ENCODE measurements at places on chromosomes 1 and 21.

DNA sequence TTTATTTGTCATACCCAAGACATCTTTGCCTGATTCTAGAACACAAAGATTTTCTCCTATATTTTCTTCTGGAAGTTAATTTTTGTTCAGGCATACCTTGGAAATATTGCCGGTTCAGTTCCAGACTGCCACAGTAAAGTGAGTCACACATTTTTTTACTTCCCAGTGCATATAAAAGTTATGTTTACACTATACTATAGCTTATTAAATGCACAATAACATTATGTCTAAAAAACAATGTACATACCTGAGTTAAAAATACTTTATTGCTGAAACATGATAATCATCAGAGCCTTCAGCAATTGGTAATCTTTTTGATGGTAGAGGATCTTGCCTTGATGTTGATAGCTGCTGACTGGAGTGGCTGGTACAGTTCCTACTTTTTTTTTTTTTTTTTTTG, 10.0 kb downstream of the SMCP start:
- DNase-seq, result no peak

DNA sequence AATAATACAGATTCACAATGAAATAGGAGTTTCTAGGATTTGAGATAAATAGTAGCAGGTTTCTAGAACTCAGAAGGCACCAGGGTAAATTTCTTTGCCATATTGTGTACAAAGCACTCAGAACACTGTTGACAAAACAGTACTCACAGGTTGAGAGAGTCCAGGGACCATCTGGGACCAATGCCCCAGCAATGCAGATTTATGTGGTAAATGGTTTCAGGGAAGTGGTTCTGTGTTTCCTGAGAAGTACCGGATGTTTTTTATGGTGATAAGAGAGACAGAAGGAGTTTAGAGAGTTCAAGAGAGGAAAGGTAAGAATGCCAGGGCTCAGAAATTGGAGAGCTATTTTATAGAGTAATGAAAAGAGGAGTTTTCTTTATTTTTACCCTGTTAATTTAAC, 29.6 kb upstream of the DIPK1A start:
- DNase-seq, result no peak

DNA sequence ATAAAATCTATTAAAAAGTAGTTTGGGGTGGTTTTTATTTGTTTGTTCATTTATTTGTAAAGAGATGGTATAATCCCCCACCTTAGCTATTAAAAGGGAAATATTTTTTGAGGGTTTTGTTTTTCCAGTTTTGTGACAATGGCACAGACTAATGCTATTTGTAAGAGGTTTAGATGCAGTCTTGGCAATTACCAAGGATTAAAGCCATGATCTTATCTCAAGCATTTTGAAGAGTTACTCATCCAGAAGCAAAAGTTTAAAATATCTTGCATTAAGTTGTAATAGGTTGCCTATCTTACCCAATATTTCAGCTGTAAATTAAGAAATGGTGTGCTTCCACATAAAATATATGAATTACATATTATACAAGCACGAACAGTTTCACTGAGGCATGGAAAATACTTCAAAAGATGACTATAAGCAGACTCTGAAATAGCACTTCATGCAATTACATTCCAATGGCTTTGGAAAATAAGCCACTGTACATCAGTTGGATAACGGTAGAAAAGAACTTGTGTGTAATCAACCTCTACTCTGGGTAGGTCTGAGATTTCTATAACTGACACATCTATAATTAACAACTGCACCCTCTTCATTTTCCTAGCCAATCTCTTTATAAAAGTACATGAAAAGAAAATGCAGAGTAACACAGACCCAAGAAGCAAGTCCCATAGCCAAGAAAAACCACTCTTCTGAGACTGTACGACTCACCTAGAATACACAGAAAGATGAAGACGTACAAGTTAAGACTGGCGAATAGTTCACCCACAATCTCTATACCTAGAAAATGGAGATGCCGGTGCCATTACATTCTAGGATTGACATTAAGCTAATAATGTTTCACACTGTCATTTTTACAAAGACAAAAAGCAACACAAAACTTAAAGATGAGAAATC, 95.2 kb downstream of the PTPN14 start:
- DNase-seq, result no peak

GRCh38 chr21:16420031-16420724, 690.4 kb downstream of the USP25 start:
- DNase-seq, result no peak

- no peak for DNase-seq
These were observed 34.2 kb upstream of the EXO1 start for GRCh38 chr1:241813768-241814320.

Data from activated naive CD8-positive, alpha-beta T cell treated with anti-CD3 and anti-CD28 coated beads, Interleukin-2, amount 10 ng/mL, durations not matched to agents 7 days and 5 days (primary cell).